OCI-M1 (cell line): ENCODE measurements at places on chromosomes 7 and 10.

DNA sequence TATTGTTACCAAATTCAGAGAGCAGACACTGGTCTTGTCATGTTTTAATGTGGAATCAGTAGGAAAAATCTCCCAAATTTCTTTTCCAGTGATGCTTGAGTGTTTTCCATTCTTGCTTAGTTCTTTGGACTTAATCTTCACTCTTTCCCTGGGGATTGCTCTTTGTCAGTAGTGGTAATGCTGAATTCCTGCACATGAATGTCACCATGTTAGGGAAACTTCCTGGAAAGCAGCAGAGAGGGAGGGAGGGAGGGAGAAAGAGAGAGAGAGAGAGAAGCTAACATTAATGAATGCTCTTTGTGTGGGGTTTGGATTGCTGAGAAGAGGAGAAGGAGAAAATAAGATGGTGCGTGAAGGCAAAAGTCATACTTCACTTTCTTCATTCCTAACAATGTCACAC, 295.3 kb upstream of the COBL start:
- DNase-seq: no peak

GRCh38 chr7:38702002-38702535, 70.9 kb upstream of the AMPH start:
- no peak for DNase-seq

GRCh38 chr7:5607951-5608656, 173.4 kb downstream of the RNF216 start:
- no peak for DNase-seq

- DNase-seq: no peak
These were observed 38.7 kb downstream of the STRA8 start for GRCh38 chr7:135272303-135272702.

DNA sequence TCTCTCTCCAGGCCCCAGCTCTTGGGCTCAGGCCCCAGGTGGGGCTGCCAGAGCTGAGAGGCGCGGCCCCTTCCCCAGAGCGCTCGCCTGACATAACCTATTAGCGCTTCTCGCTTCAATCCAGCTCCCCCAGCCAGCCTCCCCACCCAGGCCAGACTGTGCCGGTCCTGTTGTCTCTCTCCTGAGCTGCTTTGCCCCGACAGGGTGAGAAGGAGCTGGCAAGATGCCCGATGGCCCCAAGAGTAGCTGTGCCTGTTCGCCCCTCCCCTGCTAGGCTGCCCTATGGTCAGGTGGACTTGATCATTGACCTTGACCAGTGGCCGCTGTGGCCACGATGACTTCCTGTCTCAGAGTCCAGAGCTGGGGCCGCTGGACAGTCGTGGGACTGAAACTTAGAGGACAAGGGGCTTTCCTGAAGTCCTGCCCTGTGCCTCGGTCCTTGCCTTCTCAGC, 9.1 kb downstream of the TMEM270 start:
- no peak for DNase-seq

DNA sequence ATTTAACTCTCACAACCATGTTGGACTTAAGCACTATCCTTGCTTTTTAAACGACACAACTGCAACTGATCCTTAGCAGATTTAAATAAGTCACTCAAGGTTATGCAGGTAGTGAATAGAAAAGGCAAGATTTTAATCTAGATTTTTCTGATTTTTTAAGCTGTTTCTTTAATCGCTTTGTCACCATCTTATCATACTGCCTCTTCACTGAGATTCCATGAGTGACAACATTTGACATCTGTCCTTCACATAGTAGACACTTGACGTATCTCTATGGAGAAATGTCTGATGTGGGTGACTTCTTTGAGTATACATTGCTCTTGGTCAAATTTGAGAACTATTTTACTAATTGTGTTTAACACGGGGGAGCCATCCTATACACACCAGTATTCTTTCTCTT, 839.7 kb downstream of the GATA3 start:
- DNase-seq: no peak

DNA sequence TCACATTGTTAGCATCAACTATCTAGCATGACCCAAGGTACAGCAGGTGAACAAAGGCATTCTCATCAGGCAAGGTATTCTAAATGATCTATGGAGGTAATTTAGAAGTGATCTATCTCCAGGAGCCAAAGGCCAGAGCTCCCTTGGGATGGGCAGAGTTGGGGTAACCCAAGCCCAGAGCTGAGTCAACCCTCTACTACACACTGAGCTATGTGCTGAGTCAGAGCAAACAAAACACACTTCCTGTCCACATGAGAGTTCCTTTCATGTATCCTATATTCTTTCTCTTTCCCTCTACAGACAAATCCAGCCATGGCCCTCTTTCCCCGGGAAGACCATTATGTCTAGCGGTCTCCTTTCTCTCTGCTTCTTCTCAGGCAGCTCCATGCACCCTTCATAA, 68.2 kb upstream of the AGK start:
- DNase-seq: no peak

DNA sequence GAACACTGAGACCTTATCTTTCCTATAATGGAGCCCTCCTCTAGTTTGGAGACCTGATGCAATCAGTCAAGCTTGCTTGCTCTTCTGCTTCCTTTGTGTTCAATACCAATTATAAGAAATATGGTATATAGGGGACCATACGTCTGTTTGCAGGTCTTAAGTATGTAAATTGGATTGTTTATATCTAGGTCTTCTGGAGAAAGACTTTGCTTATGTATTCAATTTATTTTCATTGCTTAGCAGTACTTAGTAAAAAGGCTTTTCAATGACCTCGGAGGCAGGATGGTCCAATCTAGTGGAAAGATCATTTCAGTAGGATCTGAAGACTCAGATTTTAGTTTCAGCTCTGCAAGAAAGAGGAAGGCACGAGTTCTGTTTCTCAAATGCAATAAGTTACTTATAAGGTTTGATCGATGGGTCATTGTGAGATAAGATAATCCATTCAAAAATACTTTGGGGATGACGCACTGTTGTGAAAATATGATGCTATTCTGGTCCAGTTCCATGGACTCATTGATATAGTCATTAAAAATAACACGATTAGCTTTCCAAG, 571.6 kb downstream of the SH2D4B start:
- no peak for DNase-seq

- DNase-seq: no peak
These were observed 35.2 kb downstream of the USP6NL start for GRCh38 chr10:11576092-11576809.
